ENCODE measurements at places on chromosomes 13 and 19.

GRCh38 chr19:12994701-12995595, at the start of gene NFIX:
Gene NFIX (plus strand): TSS chr19:12995475. CDS start chr19:12995838, 363 bp downstream.
- DNase-seq: peak; percentile 42

GRCh38 chr19:18401580-18402112, 4.2 kb upstream of the LRRC25 start:
- DNase-seq: peak; percentile 53

DNA sequence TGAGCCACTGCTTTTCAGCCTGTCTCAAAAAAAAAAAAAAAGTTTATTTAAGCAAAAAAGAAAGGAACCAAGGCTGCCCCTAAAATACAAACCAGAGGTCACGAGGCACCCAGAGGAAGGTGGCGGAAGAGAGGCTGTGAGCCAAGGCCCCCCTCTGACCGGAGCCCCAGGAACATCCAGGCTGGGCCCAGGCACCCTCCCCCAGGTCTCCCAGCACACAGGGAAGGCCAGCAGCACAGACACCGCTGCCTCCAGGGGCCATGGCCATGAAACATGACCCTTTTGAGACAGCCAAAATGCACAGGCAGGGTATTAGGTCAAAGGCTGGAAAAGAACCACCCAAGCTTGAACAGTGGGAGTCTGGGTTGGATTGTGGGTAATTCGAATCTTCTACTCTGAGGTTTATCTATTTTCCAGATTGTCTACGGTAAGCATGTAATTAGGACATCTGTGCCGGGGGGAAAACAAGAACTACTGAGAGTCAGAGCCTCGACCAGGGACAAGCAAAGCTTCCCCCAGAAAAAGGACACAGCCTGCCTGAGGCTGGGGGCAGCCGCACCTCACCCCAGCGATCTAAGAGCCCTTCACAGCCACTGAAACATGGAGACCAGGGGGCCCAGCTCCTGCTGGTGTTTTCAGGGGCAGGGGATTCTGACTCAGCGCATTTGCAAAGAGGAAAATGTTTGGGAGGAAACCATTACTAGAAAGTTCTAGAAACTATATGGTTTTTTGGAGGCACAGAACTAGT, 8.4 kb downstream of the PEX11G start:
- DNase-seq: no peak

GRCh38 chr13:62482351-62482750, 1066.7 kb upstream of the PCDH20 start:
- no peak for DNase-seq

DNA sequence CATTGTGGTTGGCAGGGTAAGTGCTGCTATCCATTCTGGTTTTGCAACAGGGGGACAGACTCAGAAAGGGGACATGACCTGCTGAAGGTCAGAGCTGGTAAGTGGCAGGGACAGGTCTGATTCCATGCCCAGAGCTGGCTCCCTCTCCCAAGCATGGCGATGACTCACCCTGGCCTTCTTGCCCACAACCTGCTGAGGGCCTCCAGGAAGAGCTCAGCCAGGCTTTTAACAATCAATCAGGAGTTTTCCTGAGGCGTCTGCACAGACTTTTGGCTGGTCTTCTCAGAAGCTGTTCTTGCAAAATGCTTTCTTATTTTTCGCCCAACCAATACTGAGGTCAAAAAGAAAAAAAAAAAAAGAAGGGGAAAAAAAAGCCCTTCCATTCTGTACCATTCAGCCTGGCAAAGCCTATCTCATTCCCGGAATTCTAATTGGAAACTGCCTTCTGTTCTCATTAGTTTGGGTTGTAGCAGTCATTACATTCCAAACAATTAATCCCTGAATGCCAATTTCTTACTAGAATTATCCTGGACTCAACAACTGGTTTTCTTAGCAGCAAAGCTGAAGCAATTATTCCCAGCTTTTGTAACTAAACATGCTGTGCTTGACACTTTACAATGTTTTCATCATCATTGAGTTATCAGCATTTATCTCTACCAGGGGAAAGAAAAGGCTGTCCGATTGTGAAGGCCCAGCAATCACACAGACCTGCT, 17.7 kb downstream of the SIAH3 start:
- no peak for DNase-seq

GRCh38 chr13:21237081-21237480, 60.6 kb downstream of the MRPL57 start:
- DNase-seq: no peak

DNA sequence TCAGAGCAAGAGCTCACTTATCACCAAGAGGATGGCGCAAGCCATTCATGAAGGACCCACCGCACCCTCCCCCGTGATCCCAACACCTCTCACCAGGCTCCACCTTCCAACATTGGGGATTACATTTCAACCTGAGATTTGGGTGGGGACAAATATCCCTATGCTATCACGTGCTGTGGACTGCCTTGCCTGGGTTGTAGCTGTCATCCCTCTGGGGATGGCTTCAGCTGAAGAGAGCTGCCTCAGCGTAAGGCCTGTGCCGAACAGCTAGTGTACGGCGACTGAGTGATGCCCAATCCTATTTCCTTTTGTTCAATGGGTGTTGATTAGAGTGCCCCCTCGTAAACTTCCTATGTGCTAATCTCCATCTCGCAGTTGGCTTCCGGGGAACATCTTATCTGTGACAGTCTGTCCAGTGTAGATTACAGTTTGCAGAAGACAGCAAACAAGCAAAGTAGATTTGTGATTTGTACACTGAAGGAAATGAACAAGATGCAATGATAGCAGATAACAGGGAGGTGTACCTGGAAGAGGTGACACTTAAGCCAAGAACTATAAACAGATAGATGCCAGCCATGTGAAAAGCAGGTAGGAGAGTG, 11.8 kb upstream of the RCBTB1 start:
- no peak for DNase-seq

GRCh38 chr13:49731766-49732165, 40.5 kb upstream of the EBPL start:
- no peak for DNase-seq

DNA sequence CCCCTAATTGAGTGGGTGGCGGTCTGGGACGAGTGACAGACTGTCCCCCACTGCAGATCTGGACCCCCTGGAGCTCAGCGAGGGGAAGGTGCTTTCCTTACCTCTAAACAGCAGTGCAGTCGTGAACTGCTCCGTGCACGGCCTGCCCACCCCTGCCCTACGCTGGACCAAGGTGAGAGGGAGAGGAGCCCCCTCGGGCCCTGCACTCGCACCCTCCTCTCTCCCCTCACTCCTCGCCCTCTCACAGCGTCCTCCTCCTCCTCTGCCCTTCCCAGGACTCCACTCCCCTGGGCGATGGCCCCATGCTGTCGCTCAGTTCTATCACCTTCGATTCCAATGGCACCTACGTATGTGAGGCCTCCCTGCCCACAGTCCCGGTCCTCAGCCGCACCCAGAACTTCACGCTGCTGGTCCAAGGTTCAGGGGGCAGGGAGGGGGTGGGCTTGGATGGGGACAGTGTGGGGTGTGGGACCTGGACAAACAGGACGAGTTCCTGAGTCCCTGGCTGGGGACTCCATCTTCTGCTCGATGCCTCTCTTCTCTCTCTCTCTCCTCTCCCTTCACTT, 9.6 kb downstream of the BCAM start:
- no peak for DNase-seq

- DNase-seq: no peak
Measured at GRCh38 chr19:45179072-45179891, 698 bp downstream of the BLOC1S3 start.

DNA sequence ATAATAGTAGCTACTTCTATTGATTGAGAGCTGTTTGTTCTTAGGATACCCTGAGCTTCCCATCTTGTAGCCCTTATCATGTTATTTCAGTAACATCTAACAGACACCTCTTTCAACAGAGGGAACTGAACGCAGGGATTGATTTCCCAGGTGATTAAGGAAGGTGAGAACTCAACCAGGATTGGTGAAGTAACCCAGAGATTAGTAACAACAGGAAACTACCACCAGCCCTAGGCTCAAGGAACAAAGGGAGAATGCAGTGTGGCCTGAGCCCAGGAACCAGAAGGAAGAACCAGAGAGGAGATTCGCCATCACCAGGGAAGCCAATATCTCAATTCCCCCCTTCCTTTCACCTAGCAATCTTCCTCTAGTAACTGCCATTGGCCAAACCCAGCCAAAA, 8.5 kb downstream of the DHRS12 start:
- no peak for DNase-seq

All from endothelial cell (in vitro differentiated cells).